T-helper 22 cell (primary cell): ENCODE measurements at places on chromosomes 1 and 21.

- DNase-seq = no peak
Measured at GRCh38 chr1:159646687-159647086, 59.1 kb downstream of the APCS start.

GRCh38 chr1:79362470-79362869, 355.9 kb upstream of the ADGRL4 start:
- DNase-seq = no peak

DNA sequence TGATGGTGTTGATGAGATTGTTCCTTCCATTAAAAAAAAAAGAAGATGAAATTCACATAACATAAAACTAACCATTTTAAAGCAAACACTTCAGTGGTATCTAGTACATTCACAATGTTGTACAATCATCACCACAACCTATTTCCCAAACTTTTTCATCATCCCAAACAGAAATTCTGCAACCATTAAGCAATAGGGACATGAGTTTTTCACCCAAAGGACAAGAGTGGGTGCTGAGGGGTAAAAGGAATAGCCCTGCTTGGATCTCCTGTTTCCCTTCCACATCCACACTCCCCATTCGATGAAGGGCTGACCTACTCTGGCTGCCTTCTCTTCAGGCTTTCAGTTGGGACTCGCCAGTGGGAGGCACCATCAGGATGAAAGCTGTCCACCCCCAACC, 59.3 kb downstream of the SLC9A1 start:
- DNase-seq = no peak

DNA sequence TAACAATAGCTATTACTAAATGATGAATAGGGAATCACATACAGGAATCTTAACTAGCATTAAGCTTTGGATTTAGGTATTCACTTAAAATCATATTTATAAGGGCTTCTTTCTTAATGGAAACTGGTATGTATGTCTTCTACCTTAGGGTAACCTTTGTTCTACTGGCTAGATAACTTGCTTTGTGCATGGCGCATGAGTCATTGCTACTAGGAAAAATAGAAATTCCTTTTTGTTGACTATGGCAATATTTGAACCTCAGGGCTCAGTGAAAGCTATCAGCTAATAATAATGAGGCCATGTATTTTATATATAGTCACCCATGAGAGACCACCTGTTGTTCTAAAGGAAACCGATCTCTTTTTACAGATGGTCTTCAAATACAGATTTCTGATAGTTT, 72.5 kb downstream of the RPS6KC1 start:
- no peak for DNase-seq

DNA sequence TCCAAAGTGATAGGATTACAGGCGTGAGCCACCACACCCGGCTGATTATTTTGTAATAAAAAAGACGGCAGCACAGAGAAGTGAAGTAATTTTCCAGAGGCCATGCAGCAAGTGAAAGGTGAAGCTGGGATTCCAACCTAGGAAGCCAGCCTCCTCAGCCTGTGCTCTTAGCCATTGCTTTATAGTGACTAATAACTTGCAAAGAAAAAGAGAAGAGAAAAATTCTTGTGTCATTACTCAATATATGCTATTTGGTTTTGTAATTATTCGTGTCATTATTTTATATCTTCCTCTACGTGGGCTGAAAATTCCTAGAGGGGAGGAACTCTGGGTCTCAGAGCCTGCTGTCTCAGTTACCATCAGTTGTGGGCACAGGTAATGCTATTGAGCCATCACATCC, 1.6 kb upstream of the IER5 start:
- no peak for DNase-seq

DNA sequence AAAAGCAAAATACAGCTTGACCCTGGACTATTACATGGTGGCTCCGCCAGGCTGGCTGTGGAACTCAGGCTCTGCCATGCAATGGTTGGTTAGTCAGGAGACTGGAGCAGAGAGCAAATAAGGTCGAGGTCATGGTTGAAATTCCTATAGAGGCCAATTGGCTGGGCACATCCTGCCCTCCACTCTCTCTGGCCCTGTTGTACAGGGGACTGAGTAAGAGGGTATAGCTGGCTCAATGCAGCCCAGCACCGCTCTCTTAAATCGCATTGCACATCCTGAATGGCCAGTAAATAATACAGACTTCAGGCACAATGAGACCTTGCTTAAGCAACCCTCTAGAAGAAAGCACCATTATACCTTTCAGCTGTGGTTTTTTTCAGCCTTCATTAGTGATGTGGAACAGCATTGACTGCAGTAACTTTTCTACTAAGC, 59.3 kb upstream of the PPP2R5A start:
- no peak for DNase-seq

- no peak for DNase-seq
Measured at GRCh38 chr1:176566004-176566975, 103.3 kb downstream of the PAPPA2 start.

- no peak for DNase-seq
Measured at GRCh38 chr21:42684109-42684916, 30.9 kb downstream of the PDE9A start.

DNA sequence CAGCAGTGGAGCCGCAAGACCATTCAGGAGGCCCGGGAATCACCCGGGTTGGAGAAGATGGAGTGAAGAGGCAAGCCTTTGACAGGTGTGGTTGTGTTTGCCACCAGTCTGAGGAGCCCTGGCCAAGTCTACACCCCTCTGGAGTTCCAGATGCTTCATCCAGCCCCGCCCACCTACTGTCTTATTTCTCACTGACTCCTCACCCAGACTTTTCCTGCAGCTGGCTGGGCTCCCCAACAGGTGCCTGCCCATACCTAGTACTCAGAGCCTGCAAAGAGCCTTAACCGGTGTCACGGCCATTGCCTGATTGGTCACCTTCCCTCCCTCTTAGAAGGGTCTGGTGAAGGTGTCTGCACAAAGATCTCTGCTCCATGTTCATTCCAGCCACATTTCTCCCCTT, 16.0 kb downstream of the SLC9A1 start:
- no peak for DNase-seq

GRCh38 chr1:15413563-15414444, 4.1 kb downstream of the EFHD2 start:
- no peak for DNase-seq

- DNase-seq = no peak
Measured at GRCh38 chr1:53895421-53895820, 1.4 kb downstream of the DIO1 start.

GRCh38 chr1:50851034-50851433, 109.0 kb downstream of the FAF1 start:
- DNase-seq = no peak

GRCh38 chr1:174090471-174090870, 68.3 kb upstream of the RC3H1 start:
- DNase-seq = no peak

- no peak for DNase-seq
Measured at GRCh38 chr1:4561205-4561604, 93.2 kb upstream of the AJAP1 start.

- no peak for DNase-seq
Measured at GRCh38 chr1:171455967-171456366, 29.4 kb upstream of the PRRC2C start.

- no peak for DNase-seq
Measured at GRCh38 chr1:10647414-10648170, 148.9 kb downstream of the CASZ1 start.
